ENCODE measurements at places on chromosomes 3 and 15.
A peak's percentile ranks its signal among the peaks of the same experiment; 100 is the strongest.

DNA sequence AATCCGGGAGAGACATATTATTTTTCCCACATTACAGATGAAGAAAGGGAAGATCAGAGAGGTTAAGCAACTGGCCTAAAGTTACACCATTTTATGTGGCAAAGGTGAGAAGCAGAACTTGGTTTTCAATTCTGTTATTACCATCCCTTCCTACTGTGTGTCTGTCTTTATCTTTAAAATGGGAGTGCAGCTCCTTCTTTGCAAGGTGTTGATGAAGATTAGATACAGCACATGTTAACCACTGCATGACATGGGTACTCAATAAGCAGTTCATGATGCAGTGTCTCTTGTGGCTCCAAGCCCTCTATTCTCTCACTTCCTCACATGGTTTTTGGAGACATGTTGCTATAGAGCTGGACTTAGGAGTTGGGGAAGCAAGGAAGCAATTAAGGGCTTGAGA is 23.1 kb upstream of the TBC1D21 start:
- DNase-seq = no peak

GRCh38 chr3:195913382-195913781 is 5.0 kb upstream of the TNK2 start:
- DNase-seq = no peak

DNA sequence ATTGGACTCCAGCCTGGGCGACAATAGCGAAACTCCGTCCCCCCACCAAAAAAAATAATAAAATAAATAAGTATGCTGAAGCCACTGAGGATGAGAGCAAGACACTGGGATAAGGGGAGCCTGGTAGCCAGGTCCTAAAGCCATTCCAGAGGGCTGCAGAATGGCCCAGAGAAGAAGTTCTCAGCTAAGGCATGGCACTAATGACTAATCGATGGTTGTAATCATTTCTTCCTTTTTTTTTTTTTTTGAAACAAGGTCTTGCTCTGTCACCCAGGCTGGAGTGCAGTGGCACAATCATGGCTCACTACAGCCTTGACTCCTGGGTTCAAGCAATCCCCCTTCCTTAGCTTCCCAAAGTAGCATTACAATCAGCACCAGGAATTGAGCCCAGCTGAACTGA is 25.6 kb upstream of the ZNF774 start:
- DNase-seq = no peak

- peak; percentile 78 for DNase-seq
Measured at GRCh38 chr3:194730365-194730764, 44.7 kb downstream of the FAM43A start.

DNA sequence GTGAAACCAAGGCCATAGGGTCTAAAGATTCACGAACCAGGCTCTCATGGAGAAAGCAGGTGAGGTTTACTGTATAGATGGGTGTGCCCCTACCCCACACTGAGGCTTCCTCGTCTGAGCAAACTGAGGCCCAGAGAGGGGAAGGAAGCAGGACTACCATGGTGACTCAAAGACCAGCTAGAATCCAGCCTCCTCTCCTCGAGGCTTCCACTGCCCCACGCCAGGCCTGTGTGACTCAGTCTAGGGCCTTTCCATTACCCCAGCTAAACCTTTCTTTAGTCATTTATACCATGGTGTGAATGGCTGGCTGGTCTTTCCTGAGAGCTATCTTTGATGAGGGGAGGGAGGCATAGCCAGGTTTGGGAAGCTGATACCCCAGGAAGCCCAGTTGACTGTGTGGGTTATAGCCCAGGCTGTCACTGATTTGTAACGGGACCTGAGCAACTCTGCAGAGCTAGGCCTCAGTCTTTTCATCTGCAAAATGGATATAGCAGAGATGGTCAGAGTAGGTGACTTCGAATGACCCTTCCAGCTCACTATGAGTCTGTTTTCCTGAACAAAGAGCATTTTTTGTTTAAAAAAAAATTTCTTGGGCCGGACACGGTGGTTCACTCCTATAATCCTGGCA is 3.0 kb upstream of the RHO start:
- no peak for DNase-seq

DNA sequence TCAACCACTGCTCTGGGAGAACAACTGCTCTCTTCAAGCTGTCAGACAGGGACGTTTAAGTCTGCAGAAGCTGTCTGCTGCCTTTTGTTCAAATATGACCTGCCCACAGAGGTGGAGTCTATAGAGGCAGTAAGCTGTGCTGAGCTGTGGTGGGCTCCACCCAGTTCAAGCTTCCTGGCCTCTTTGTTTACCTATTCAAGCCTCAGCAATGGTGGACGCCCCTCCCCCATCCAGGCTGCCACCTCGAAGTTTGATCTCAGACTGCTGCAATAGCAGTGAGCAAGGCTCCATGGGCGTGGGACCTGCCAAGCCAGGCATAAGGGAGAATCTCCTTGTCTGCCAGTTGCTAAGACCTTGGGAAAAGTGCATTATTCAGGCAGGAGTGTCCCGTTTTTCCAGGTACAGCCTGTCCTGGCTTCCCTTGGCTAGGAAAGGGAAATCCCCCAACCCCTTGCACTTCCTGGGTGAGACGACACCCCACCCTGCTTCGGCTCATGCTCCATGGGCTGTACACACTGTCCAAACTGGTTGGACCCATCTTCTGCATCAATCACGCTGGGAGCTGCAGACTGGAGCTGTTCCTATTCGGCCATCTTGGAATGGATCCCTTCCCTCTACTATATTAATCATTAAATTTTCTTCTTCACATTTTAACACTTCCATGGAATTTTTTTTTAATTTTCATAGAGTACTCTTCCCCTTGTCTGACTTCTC is 167.0 kb upstream of the UBE2E2 start:
- DNase-seq = peak; percentile 82

DNA sequence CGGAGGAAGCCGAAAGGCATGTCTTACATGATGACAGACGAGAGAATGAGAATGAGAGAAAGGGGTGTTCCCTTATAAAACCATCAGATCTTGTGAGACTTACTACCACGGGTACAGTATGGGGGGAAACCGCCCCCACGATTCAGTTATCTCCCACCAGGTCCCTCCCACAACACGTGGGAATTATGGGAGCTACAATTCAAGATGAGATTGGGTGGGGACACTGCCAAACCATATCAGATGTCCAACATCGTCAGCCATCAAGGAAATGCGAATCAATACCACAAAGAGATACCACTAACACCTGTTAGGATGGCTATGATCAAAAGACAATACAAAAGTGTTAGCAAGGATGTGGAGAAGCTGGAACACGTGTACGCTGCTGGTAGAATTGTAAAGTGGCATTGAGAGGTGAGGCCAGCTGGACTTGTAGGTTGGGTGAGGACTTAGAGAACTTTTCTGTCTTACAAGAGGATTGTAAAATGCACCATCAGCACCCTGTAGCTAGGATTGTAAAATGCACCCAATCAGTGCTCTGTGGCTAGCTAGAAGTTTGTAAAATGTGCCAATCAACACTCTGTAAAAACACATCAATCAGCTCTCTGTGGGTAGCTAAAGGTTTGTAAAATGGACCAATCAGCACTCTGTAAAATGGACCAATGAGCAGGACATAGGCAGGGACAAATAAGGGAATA is 37.5 kb downstream of the VGLL4 start:
- DNase-seq = no peak

DNA sequence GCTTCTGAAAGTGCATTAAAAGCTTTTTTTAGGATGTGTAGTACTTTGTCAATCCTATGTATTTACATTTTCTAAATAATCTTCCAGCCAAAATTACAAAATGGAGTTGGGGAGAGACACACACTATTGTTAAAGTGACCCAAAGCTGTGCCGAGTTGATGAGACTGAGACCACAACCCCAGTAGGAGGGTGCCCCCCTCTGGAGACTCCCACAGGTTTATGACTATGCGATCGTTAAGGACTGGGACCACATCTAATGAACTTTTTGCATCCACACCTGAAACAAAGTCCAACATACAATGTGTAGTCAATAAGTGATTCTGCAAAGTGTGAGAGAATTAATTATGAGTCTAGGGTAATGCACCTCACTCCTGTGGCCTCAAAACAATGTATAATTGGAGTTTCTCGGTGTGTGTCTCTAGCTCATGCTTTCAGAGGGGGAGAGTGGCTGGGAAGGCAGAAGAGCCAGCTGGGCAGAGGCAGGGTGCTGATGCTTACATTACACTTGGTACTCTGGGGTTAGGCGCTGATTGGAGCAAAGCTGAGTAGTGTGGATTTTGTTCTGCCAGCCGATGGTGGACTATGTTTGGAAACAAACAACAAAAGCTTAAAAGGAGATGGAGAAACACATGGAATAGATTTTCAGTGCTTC is 102.8 kb downstream of the KCNH8 start:
- no peak for DNase-seq

- DNase-seq = peak; percentile 14
Measured at GRCh38 chr3:101809178-101810021, 30.4 kb downstream of the NXPE3 start.

- DNase-seq = no peak
Measured at GRCh38 chr3:142165194-142165593, 15.8 kb upstream of the TFDP2 start.

- DNase-seq = no peak
Measured at GRCh38 chr3:129016720-129017483, 15.8 kb downstream of the EFCC1 start.

DNA sequence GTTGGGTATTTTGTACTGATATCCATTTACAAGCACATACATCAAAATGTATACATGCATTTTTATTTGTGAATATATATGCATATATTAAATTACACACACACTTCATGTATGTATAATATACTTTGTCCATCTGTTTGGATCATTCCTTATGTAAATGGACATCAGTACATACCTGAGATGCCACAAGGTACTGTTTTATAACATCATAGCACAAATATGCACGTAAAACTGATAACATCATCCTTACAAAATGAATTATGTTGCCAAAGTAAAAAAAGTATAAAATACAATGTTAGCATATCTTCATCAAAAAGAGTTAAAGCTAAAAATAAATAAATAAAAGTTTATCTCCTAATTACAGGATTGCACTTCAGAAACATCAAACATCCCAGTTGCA is 634.8 kb upstream of the UBE2E2 start:
- DNase-seq = no peak

- DNase-seq = peak; percentile 20
Measured at GRCh38 chr3:63861306-63861705, 2.3 kb downstream of the THOC7 start.

DNA sequence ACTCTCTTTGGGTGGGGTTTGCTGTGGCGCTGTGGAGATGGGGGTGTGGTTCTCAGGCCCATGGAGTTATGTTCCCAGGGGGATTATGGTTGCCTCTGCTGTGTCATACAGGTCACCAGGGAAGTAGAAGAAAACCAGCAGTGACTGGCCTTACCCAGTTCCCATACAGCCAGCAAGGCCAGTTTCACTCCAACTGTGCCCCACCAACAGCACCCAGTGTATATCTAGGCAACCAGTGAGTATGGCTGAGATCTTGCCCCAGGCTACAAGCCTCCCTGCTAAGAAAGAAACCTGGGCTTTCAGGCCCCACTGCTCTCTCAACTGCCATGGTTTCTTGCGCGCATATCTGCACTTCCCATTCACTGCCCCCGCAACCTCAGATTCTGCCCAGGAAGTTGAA is 31.4 kb upstream of the RARB start:
- DNase-seq = peak; percentile 56

DNA sequence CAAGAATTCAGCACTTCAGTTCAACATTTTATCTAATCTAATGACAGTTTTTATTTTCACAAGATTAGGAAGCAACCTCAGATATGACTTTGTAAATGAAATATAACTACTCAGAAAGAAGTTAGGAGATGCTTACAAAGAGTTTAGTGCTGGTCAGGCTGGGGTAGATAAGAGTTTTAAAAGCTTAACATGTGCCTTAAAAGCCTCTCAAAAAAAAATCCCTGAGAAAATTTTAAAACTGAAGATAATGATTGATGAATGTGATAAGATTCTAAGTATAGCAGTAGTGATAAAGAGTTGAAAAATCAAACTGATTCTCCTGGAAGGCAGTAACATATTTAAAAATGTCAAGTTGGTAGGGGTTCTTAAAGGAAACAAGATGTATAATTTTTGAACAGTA is 478.2 kb downstream of the NLGN1 start:
- no peak for DNase-seq

DNA sequence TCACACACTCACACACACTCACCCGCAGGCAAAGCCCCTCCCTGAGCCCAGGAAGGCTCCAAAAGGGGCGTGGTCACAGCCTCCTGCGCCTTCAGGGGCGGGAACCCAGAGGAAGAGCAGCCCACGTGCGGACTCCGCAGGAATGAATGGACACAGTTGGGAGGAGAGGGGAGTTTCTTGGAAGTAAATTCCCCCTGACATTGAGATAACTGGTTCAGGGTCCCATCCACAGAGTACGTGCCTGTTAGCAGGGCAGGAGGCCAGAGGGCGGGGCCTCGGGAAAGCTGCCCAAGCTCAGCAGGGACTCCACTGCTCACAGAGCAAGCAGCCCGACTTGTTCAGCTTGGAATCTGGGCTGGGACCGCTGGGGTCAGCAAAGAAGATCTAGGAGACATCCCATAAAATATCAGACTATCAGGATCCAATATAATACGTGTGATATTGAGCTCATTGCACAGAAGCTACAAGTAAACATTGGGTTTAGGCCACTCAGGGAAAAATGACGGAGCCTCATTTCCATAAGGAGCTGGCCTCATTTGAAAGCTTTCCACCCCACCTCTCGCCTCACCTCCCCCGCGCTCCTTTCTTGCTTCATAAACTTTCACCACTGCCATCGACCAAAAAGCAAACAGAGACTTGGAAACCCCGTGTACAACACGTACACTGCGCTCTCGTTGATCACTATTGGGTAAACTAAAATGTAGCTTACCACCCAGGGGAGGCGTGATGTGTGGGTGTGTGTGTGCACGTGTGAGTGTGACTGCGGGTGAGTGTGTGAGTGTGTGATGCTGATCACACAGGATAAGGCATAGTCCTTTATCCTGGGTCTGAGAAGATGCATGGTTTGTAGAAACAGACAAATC is 36.0 kb downstream of the TM2D3 start:
- peak; percentile 94 for DNase-seq

DNA sequence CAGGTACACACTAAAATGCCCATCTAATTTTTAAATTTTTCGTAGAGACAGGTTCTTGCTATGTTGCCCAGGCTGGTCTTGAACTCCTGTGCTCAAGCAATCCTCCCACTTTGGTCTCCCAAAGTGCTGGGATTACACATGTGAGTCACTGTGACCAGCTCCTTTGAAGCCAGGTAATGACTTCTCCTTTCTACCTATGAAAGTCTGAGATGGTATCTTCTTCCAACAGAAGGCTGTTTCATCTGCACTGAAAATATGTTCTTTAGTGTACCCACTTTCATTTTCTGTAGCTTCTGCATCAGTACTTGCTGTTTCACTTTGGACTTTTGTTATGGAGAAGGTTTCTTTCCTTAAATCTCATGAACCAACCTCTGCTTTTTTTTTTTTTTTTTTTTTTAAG is 8.8 kb downstream of the OIP5 start:
- DNase-seq = no peak

DNA sequence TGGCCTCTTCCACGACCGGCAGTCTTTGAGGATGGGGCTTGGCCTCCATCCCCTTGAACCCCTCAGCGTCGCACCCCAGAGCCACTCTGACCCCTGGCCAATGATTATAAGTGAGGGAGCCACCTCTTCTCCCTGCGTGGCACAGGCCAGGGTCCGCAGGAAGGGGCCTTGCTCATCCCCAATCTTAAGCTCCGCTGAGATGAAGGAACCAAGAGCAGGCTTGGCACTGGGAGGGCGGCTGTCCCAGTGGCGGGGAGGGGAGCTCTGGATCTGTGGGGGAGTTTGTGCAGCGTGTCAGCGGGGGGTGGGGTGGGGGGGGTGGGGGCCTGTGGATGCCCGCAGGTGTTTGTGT is 13.8 kb upstream of the ADPGK start:
- DNase-seq = no peak

Measured in ELF-1 (cell line).